CD4-positive, alpha-beta T cell treated with Interleukin-15 for 1 hour (primary cell): ENCODE measurements at places on chromosomes 1 and 21.

- no peak for DNase-seq
These were observed 1.3 kb upstream of the MTARC1 start for GRCh38 chr1:220785166-220786056.

DNA sequence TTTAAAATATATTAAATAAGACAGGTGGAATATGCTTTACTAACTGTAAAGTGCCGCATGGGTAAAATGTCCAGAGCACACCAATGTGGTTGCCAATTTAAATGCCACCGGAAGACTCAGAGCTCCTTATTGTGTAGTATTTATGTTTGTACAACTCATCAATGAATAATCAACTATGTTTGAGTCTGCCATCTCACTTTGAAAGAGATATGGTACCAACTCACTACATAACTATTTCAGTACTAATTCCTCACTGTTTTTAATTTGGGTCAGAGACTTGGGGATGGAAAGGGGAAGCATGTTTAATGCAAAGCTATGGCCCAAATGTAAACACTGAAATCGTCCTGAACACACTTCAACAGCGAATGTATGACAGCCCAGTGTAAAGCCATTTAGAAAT is 144.8 kb downstream of the NR5A2 start:
- DNase-seq, result no peak

DNA sequence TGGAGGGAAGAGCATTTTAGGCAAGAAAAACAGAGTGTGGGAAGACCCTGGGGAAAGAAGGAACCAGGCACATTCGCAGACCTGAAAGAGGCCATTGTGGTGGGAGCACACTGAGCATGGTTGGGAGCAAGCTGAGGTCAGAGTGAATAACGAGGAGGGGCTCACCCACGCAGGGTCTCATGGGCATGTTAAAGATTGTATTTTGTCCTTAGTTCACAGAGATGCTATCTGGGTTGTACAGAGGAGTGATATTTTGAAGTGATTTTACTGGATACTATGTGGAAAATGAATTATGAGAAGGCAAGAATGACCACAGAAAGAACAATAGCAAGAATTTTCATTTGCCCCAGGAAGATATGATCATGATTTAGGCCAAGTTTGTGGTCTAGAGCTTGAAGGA is 578.3 kb upstream of the NR5A2 start:
- no peak for DNase-seq

GRCh38 chr1:101435831-101436511 is 199.2 kb downstream of the S1PR1 start:
- no peak for DNase-seq
